Stimulated activated CD8-positive, alpha-beta memory T cell treated with anti-CD3 and anti-CD28 coated beads, Interleukin-12 subunit alpha, Interleukin-12 subunit beta, amount 100 ng/mL, for 1 hour (primary cell): ENCODE measurements at places on chromosomes 16 and 17.

DNA sequence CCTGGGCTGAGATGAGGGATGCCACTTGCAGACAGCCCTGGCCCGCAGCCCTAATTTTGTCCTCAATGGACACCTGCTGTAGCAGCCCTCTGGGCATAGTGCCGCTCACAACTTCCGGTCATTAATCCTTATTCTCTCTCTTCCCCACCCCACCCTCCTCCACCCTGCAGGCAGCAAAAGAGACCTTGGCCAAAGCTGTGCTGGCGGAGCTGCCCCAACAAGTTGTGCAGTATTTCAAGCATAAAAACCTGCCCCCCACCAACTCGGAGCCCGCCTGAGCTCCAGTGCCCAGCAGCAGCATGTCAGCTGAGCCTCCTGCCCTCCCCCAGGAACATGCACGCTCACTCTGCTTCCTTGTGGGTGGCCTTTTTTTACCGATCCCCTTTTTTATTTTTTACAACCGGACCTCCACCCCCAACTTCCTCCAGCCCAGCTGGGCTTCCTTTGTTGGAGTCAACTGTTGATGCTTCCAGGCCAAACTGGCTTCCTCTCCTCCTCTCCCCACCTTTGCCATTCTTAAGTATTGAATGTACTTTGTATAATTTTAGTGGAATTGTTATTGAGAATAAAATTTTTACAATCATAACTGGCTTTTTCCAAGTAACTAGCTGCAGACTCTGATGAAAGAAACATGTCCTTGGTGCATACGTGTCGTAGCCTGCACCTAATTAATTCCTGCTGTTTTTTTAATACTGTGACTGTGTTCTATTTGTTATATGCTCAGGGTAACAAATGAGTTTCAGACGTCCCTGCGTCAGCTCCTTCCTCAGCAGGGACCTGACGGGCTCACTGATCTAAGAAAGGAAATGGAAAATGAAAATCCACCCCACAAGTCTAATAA lies 38.2 kb downstream of the PSME3IP1 start:
- no peak for DNase-seq

DNA sequence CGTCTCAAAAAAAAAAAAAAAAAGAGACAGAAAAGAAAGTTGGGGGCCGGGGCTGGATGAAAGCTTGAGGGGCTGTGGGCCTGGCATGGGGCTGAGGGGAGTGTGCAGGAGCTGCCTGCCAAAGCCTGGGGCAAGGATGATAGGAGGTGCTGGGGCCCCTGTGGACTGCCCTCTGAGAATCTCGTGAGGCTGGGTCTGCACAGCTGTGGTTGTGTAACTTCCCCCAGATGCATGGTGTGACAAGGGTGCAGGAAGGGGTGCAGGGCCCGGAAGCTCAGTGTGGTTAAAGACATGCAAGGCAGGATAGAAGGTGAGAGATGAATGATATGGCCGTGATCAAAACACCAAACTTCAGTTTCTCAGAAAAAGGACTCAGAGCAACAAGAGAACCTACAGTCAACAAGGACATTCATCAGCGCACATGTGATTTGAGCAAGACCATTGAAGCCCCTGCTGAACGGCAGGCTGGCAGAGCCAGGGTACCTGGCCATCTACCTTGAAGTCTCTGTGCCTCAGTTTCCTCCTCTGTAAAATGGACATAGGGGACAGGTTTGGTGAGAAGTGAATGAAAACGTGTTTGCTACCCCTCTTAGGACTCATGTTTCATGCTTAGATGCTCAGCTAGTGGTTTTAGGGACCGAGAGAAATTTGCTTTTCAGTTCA lies 9.6 kb downstream of the IL32 start:
- peak; percentile 62 for DNase-seq

DNA sequence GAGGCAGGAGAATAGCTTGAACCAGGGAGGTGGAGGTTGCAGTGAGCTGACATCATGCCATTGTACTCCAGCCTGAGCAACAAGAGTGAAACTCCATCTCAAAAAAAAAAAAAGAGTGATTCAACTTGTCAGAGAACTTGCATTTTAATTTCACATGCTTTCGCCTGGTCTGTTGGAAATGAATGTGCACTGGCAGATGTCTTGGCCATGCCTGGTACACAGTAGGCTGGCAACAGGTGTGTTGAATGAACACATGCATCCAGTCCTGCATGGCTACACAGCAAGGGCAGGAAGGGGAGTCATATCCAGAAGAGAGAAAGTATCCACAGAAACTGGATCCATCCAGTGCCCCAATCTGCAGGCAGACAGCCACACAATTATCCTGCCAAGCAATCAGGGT lies 11.5 kb downstream of the COG4 start:
- no peak for DNase-seq

DNA sequence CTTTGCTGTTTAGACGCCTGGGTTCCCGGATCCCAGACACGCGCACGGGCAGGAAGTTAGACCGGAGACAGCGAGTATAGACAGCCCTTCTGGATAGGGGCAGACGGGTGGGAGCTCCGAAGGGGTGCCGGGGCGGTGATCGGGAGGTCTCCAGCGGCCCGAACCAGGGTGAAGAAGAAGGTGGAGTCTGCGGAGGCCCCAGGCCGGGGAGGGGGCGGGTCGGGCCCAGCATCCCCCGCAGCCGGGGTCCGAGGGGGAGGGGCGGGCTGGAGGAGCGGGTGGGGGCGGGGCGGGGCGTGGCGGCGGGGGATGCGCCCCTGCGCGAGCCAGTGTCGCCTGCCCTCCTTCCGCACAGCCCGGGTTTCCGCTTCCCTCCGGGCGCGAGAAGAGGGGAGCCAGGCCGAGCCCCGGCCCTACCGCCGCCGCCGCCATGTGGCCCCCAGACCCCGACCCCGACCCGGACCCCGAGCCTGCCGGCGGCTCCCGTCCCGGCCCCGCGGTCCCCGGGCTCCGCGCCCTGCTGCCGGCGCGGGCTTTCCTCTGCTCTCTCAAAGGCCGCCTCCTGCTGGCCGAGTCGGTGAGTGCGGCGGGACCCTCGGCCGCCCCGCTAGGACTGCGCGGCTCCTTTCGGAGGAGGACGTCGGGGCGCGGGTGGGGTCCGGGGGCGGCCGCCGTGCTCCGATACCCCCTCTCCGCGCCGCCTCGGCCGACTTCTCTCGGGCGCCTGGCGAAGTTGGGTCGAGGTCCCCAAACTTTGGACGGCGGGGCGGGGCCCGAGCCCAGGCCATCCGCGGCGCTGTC lies at the start of gene CMTM3:
Gene CMTM3, plus strand, starts transcription at position 329 of the 801 bp plus-strand sequence. Its CDS starts 102 bp downstream, at position 431.
- peak; percentile 46 for DNase-seq

GRCh38 chr17:41736983-41737679 lies 2.7 kb upstream of the HAP1 start:
- DNase-seq, result no peak
